ENCODE measurements at places on chromosomes 1 and 21. TPM values are rescaled to one million over a fixed set of nuclear protein-coding genes. Genes with fewer than 3 reads are reported as not detected.
A peak's percentile ranks its signal among the peaks of the same experiment; 100 is the strongest.

DNA sequence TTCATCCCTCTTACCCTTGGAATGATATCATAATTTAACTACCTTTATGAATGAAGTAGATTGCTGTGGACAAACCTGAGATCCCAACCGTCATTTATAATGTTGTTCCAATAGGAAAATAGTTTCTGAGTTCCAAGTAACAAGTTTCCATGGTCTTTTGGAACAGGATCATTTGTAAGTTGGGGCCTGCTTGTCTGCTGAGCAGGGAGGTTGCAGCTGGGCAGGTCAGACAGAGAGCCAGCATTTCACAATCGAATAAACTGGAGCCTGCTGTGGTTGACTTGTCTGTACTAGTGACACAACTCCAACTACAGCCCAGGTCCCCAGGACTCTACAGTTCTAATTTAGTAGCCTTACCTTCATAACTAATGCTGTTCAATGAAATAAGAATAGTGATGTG lies 18.6 kb upstream of the RALGPS2 start:
- no peak for DNase-seq

- no peak for DNase-seq
Measured at GRCh38 chr21:34865400-34866241, 183.5 kb downstream of the RUNX1 start.

GRCh38 chr1:24900985-24901781 lies 28.9 kb downstream of the RUNX3 start:
- no peak for DNase-seq

DNA sequence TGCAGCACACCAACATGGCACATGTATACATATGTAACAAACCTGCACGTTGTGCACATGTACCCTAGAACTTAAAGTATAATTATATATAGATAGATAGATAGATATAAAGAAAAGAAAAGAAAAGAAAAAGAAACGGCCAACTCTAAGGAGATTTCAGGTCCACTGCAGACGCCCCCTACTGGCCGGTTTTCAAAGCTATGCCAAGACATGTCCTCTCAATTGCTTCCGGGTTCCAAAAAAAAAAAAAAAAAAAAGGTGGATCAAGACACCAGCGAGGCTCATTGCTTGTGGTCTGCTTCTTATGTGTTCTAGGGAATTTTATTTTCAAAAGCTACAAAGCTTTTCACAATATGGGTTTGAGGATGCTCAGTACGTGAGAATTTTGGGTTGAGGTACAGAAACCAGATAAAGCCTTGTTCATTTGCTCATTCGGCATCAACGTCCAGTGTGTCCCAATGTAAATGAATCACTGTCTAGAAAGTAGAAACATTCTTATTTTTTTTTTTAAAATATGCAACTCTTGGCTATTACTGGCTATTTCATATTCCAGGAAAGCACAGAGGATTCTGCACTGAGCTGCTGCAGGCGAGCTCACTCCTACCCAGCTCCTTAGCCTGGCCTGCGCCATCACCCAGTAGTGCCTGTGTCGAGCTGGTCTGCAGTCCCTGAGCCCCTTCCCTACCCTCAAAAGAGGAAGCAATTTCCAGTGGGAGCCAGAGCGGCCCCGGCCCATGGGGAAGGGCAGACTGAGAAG lies 643.0 kb downstream of the KIF26B start:
- peak; percentile 44 for DNase-seq

DNA sequence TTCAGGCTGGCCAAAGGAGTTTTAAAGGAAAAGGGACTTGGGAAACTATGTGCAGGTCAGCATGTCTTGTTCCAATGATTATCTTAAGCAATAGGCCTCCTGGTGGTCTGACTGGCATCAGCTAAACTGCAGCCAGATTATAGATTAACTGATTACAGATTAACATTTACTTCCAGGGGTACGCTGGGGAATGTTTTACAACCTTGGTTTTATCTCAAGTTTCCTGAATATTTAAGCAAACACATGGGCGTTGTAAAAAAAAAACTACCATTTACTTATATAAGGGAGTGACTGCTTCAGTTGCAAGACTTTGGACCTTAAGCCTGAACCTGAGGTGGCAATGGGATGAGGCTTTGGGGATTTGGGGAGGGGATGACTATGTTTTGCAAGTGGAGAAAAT lies 600.6 kb upstream of the B3GALT2 start:
- DNase-seq: no peak

DNA sequence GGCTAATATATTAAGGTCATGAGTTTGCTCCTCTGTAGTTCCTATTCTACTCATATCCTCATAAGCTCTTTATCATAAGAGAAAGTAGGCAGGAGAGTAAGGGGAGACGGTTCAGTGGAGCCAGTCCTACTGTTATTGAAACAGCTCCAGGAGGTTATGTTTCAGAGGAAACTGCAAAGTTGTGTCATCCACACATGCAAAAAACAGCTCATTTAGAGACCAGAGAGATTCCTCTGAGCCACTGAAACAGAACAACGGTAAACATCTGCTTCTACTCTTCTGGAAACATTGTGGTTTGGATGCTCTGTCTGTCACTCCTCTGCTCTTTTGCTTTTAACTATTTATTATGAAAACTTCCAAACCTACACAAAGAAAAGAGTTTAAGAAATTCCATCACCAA lies 66.3 kb upstream of the PPP2R5A start:
- peak; percentile 55 for DNase-seq

The BARHL2 gene
- total RNA-seq: not detected

The DIPK1A gene
- total RNA-seq: 9.8 TPM

All from SJCRH30 (cell line).